ENCODE measurements at places on chromosomes 5 and 9. TPM values are rescaled to one million over a fixed set of nuclear protein-coding genes. Genes with fewer than 3 reads are reported as not detected.

Gene CDKN2A
- total RNA-seq = 6.6 TPM

Gene NUTM2F
- total RNA-seq = not detected

Gene SLC1A3
- total RNA-seq = 20.0 TPM

Gene EGR1
- total RNA-seq = 7.8 TPM

Gene FAM151B
- 7.4 TPM for total RNA-seq

Gene RAB3C
- not detected for total RNA-seq

Gene PCDHGC4
- 4.2 TPM for total RNA-seq

Gene TPD52L3
- not detected for total RNA-seq

Gene C1QTNF3
- 1.7 TPM for total RNA-seq

Gene ARL14EPL
- not detected for total RNA-seq

Gene IL7R
- 9.8 TPM for total RNA-seq

Gene COL5A1
- 659 TPM for total RNA-seq

Gene IRX1
- 0.86 TPM for total RNA-seq

Gene PFN3
- not detected for total RNA-seq

Gene IL4
- not detected for total RNA-seq

Gene SLC24A2
- total RNA-seq = not detected

Gene F2RL2
- 34.1 TPM for total RNA-seq

Gene BTNL9
- total RNA-seq = not detected

Gene SAXO1
- total RNA-seq = under 0.01 TPM

Gene CCDC171
- 2.2 TPM for total RNA-seq

Gene PCA3
- 0.07 TPM for total RNA-seq

Gene GMCL2
- total RNA-seq = not detected

Gene C5orf58
- total RNA-seq = not detected

Gene IGIP
- 24.0 TPM for total RNA-seq

Gene LECT2
- not detected for total RNA-seq

Gene CEL
- total RNA-seq = 0.20 TPM

Gene EDIL3
- total RNA-seq = 324 TPM

Gene RASEF
- total RNA-seq = 0.07 TPM

Gene PHYHD1
- 9.3 TPM for total RNA-seq

Gene ACTBL2
- 0.03 TPM for total RNA-seq

Gene CARTPT
- total RNA-seq = not detected

Gene FAM221B
- not detected for total RNA-seq

Gene ESM1
- total RNA-seq = 54.3 TPM

Data from smooth muscle cell of the pulmonary artery (primary cell).